ENCODE measurements at places on chromosomes 12 and 14.
A peak's percentile ranks its signal among the peaks of the same experiment; 100 is the strongest.

- DNase-seq = no peak
Observed at GRCh38 chr14:36773558-36773957, 111.9 kb downstream of the PAX9 start.

GRCh38 chr12:68497702-68498101, 113.0 kb upstream of the RAP1B start:
- no peak for DNase-seq

- no peak for DNase-seq
Observed at GRCh38 chr12:3172124-3173007, 95.2 kb downstream of the TSPAN9 start.

GRCh38 chr14:95185767-95186392, 28.6 kb upstream of the DICER1 start:
- peak; percentile 79 for DNase-seq

- DNase-seq = no peak
Observed at GRCh38 chr12:47247418-47247817, 167.7 kb upstream of the AMIGO2 start.
